Osteoblast (primary cell): ENCODE measurements at places on chromosomes 2 and 18. TPM values are rescaled to one million over a fixed set of nuclear protein-coding genes. Genes with fewer than 3 reads are reported as not detected.

The PROM2 gene
- total RNA-seq = 0.29 and 0.36 TPM in 2 replicates

GRCh38 chr2:14516844-14517243, 115.7 kb upstream of the LRATD1 start:
- DNase-seq = peak; percentile 51

- no peak for DNase-seq
These were observed 50.4 kb upstream of the REL start for GRCh38 chr2:60830991-60831390.

DNA sequence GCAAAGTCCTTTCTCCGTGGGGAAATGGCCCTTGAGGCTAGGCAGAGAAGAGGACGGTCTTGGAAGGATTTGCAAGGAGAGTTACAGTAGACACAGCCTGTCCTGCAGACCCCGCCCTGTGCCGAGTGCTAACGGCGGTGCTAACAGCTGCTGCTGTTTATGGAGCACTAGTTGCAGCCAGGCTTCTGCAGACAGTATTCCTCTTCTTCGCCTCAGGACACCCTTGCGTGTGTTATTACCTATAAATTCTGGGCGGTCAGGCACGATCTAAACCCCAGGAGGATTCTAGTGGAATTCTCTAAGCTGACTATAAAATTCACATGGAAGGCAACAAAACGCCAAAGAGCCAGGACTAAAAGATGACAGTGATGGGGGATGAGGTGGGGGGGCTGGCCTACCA, 139.8 kb downstream of the GLI2 start:
- no peak for DNase-seq

DNA sequence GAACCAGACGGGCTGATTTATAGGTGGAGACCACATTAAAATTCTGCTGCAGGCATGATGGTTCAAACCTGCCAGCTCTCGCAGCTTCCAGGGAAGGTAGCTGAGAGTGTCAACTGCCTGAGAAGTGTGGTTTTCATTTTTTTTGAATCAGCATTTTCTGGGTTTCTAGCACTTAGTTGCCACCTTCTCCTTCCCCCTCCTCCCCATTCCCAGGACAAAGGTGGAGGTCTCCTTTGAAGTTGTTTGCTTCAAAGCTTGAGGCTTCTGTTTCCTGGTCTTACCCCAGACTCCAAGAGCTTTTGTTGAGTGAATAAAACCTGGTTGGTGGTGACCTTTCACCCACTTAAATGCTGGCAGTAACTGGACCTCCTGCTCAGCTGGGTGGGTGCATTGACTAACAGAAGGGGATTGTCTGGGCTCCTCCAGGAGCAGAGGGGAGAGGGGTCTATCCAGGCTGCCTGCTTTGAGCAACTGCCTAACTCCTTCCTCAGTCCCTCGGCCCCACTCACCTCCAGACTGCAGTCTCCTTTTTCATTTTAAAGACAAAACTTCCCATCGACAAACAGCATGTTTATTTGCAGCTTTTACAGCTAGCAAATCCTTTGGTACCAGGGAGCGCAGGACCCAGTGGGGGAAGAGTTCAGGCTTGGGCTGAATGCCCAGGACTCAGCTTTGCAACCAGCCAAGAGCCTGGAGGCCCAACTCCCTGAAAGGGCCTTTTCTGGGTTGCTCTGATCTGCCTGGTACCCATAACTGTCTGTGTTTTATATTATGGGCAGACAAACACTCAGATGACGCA, 3.5 kb downstream of the RHOB start:
- peak; percentile 87 for DNase-seq

DNA sequence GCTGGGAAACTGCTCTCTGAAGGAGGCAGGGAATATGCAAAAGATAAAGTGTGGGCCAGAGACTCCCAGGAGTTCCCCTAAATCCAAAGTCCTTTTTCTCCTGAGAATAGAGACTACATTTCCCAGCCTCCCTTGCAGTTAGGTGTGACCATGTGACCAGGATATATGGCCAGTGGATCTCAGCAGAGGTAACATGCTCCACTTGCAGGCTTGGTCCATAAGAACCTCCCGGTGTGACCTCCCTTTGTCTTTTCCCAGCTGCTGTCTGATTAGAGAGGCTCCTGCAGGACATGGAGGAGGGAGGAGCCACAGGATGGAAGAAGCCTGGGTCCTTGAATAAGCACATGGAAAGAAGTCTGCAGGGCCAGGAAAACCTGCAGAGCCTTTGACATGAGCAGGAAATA, 76.2 kb downstream of the TGFA start:
- DNase-seq = no peak

The BCL2 gene
- 10.6 and 11.9 TPM in 2 replicates for total RNA-seq

GRCh38 chr2:203799908-203800307, 67.7 kb upstream of the CTLA4 start:
- DNase-seq = no peak

GRCh38 chr2:184734338-184734737, 136.0 kb downstream of the ZNF804A start:
- DNase-seq = no peak

DNA sequence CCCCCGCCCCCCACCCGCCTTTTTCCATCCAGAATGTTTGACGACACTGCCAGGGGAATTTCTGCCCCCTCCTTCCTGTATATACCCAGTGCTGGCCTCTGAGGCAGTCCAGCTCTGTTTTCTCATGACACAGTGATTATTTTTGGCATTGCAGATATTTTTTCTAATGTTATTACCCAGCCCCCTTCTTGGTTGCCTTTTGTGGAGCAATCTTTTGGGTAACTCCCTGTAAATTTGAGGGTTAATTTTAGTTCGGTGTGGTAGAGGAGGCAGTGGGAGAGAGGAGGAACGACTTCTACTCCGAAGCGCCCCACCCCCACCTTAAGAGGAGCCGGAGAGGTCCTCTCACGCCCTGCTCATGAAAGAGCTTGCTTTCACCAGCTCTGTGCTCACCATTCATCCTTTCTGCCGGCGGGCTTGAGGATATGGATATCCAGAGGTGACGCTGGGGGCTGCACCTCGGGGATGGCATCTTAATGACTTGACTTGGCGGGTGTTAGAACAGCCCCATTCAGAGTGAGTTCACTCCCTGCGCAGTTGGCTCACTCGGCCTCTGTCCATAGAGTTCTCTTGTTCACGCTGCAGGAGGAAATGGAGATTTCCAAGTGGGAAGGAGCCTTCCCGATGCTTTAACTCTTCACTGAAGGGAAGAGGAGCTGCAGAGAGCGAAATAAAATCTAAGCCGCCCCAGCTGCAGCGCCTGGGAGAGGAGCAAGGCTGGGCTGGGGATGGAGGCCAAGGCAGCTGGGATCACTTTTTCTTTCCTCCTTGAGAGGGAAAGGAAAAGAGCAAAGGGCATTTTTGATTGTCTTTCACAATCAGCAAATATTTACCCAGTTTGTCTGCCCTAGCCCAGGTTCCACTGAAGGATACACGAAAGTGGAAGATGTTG, 38.4 kb downstream of the EPAS1 start:
- DNase-seq = peak; percentile 89

- DNase-seq = no peak
These were observed 219.1 kb downstream of the SETBP1 start for GRCh38 chr18:44899832-44900231.

GRCh38 chr2:27993402-27993787, 102.9 kb downstream of the BABAM2 start:
- no peak for DNase-seq

DNA sequence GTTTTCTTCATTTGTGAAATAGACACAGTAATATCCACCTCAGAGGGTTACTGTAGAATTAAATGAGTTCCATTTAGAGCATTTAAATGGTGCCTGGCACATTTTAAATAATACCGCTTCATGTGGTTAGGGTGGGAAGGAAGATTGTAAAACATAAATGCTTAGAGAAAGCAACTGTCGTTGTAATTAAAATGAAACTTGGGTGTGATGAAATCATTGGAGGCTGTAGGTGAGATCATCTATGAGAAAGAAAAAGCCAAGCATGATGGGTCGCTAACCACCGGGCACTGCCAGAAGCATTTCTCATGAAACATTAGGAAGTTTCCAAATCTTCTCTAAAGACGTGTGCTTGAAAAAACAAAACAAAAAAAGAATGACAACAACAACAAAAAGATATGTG, 8.2 kb upstream of the SLC39A10 start:
- no peak for DNase-seq

DNA sequence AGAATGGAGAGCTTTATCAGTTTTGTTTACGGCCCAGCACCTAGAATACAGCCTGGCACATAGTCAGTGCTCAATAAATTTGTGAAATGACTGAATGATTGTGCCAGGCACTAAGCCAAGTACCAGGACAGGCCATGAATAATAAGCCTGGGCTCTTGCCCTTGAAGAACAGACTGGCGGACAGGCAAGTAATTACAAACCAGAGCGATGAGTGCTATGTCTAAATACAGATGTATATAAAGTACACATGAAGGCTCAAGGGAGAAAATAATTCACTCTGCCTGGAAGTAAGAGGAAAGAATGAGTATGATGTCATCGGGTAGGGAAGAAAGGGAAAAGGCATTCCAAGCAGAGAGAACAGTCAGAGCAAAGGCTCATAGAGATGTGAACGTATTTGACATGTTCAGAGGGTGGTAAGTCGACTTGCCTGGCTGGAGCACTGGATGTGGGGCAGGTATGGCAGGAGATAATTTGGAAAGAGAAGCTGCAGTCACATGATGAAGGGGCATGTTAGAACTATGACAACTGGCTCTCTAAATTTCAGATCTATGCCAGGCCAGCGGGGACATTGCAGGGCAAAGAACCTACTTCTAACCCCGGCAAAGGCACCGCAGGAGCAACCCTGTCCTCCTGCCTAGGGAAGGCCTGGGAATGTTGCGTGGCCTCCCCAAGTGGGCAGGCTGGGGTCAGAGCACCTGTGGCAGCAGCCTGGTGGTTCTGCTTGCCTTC, 119.1 kb upstream of the STPG4 start:
- peak; percentile 95 for DNase-seq

DNA sequence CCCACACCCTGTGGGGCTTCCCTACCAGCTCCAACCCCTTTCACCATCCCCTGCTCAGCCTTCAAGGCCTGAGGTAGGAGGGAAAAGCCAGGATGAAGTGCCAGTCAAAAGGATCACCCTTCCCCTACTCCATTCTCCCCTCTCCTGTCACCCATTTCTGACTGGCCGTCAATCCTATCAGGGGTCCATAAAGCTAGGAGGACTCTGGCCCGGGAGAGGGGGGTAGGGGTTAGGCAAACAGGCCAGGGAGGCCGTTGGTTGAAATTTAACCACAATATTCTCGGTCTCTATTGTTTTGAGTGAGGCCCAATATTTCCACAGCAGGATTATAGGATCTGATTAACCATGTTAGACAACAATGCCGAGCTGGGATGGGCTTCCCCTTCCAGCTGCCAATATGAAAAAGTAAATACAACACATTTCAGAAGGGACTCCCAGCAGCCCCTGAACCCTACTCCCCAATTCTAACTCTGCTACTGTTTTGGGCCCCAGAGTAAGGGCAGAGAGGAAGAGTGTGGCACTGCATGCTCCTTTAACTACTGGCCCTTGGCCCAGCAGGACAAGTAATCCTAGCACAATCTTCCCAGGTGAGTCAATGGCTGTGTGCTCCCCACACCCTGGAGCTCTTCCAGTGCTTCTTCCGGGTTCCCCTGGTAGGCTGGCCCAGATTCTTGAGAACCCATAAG, 10.6 kb upstream of the IHH start:
- no peak for DNase-seq

DNA sequence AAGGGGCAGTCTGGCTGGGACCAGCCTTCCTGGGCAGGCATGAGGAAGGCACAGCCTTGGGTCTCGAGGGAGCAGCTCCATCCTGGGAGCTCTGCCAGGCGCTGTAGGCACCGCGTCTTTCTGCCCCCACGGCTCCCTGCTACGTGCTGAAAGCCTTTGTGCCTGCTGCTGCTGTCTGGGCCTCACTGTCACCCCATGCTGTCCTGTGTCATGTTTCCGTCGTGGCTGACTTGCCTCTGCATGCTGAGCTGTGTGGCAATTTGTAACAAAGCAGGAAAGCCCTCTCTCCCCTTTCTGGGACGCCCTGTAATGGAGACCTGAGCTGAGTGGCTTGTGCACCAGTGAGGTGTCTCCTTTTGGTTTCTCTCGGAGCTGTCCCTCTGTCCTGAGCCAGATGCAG, 152.5 kb downstream of the TSN start:
- no peak for DNase-seq

GRCh38 chr18:41009926-41010325, 945.1 kb upstream of the PIK3C3 start:
- no peak for DNase-seq

DNA sequence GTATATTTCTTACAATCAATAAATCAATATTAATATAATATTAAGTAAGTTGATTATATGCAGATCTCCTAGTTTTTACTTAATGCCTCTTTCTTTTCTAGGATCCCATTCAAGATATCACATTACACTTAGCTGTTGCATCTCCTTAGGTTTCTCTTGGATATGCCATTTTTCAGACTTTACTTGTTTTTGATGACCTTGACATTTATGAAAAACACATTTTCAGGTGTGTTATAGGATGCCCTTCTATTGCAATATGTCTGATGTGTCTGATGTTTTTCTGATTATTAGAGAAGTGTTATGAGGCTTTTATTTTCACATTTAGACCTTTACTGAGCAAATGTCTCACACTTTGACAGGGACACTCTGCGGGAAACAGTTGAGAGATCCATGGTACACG, 933.6 kb upstream of the CNTNAP5 start:
- no peak for DNase-seq

DNA sequence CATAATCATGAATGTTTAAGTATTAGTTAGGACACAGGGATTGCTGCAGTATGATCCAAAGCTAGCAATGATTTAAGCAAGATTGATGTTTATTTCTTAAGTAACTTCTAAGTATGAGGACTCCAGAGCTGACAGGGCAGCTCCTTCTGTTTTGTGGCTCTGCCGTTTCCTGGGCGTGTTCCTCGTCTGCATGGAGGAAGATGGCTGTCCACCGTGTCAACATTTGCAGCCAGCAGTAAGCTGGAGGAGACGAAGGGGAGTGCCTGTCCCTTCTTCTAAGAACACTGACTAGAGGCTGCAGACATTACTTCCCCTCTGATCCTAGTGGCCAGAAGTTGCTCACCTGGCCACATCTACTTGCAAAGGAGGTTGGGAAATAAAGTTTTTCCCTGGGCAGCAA, 144.1 kb downstream of the MYO1B start:
- no peak for DNase-seq

- DNase-seq = no peak
These were observed 34.2 kb downstream of the CHST10 start for GRCh38 chr2:100383306-100383705.

DNA sequence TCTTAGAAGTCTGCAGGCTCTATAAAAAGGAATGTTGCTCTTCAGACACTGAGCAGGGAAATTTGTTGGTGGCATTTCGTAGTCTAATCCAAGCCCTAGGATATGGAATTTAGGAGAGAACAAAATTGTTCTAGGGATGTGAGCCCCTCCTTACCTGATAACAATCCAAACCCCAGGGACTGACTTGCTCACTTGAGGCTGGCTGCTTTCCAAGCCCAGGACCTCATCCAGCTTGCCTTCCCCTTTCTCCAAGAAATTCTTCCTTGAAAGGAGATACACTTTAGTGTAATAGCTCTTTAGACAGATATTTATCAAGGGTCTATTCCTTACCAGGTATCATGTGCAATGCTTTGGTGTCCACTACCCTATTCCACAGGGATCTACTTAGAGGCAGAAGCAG, 279.8 kb downstream of the C1D start:
- DNase-seq = no peak

The CDH7 gene
- total RNA-seq = not detected in 2 replicates
